AG10803 (cell line): ENCODE measurements at places on chromosomes 2 and 18.

GRCh38 chr18:48265328-48265727 lies 143.9 kb downstream of the ZBTB7C start:
- DNase-seq, result no peak

DNA sequence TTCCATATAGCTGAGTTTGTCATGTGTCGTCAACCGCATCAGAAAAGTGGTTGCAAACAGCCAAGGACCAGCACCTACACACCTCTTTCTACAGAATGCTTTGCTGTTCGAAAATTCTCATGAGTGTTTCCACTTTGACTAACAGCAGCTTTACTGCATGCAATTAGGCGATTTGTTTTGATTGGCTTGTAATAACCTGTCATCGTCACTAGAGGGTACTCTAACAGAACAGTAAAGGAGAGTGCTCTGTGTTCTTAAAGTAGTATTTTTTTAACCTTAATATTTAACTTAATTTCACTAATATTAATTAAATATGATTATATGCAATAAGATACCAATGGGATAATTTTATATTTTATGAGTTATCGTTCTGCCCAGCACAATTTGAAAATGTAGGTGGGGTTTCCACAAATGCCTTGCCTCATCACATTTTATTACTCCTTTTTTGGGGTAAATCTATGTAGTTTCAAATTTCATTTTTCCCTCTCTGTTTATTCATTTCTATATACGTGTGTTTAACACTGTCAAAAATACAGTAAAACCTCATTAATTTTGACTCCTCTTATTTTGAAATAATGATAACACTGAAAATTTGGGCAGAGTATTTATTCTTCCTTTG lies 502.2 kb downstream of the NRXN1 start:
- peak; percentile 42 for DNase-seq

- DNase-seq, result peak; percentile 73
Observed at GRCh38 chr2:118417406-118418120, 329.3 kb downstream of the INSIG2 start.

GRCh38 chr2:143150287-143150686 lies 21.1 kb downstream of the ARHGAP15 start:
- DNase-seq, result no peak

- no peak for DNase-seq
Observed at GRCh38 chr2:96225016-96225533, 16.4 kb upstream of the STARD7 start.

- no peak for DNase-seq
Observed at GRCh38 chr2:72145658-72146329, 1.9 kb downstream of the CYP26B1 start.

DNA sequence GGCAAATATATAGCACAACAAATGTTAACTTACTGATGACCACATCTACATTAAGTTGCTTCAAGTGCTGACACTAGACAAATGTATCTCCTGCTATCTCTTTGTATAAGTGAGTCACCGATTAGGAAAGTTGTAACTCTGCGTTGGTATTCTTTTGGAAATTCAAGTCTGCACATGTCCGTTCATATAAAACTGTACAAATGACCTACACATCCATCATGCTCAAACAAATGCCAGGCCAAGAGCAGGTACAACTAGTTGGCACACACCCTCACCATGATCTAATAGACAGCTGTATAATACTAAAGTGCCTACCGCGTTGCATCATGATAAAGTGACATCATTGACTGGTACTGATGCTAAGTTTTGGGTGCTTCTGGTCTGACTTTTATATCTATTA lies 141.1 kb downstream of the RBMS1 start:
- no peak for DNase-seq

DNA sequence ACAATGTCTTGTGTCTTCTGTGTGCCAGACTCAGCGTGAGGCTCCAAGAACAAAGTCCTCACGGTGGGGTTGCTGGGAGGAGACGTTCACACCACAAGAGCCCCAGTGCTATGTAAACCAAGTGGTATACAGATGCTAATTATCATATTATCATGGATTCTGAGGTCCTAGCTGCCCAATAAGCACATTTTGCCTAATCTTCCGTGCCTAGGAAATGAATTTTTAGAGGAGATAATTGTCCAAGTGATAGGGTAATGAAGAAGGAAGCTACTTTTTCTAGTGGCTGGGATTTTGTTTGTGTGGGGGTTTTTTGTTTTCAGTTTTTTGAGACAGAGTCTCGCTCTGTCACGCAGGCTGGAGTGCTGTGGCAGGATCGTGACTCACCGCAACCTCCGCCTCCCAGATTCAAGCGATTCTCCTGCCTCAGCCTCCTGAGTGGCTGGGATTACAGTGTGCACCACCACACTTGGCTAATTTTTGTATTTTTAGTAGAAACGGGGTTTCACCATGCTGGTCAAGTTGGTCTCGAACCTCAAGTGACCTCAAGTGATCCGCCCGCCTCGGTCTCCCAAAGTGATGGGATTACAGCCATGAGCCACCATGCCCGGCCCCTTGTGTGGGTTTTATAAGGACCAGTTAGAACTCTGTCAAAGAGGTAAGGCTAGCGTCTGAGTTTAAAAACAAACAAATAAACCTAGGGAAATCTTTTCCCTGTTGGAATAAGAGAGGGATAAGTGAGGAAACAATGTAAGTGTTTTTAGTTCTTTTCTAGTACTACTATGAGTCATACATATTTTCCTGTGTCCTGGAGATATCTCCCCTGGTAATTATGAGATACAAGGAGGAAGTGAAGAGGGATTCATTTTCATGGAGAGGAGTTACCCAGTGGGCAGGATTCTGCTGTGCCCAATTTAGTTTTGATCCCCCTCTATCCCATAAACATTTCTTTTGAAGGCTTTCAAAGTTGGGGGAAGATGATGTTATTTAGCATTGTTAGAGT lies 9.5 kb upstream of the SMAD7 start:
- DNase-seq, result peak; percentile 56

DNA sequence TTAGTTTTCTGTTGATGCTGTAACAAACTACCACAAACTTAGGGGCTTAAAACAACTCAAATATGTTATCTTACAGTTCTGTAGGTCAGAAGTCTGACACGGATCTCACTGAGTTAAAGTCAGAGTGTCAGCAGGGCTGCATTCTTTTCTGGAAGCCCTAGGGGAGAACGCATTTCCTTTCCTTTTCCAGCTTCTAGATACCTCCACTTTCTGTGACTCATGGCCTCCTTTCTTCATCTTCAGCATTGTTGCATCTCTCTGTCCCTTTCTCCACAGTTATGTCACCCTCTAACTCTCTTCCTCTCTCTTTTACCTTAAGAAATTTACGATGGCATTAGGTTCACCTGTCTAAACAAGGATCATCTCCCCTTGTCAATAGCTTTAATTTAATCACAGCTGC lies 13.3 kb upstream of the PPP4R1 start:
- DNase-seq, result peak; percentile 67

DNA sequence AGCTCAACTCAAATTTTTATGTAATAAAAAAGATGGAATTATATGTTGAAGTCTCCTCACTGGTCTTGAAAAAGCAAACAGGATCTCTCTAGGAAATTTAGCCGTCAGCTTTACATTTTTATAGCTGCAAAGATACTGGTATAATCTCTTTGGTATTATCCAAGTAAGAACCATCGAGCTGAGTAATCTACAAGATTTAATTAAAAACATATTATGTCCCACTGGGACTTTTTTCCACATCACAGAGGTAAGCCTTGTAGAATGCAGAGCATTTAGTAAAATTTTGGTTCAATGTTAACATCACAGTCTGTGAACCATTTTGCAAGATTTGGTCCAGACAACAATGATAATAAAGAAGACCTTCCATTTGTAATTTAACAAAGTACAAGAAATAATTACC lies 162.6 kb upstream of the SLC39A10 start:
- DNase-seq, result peak; percentile 65

DNA sequence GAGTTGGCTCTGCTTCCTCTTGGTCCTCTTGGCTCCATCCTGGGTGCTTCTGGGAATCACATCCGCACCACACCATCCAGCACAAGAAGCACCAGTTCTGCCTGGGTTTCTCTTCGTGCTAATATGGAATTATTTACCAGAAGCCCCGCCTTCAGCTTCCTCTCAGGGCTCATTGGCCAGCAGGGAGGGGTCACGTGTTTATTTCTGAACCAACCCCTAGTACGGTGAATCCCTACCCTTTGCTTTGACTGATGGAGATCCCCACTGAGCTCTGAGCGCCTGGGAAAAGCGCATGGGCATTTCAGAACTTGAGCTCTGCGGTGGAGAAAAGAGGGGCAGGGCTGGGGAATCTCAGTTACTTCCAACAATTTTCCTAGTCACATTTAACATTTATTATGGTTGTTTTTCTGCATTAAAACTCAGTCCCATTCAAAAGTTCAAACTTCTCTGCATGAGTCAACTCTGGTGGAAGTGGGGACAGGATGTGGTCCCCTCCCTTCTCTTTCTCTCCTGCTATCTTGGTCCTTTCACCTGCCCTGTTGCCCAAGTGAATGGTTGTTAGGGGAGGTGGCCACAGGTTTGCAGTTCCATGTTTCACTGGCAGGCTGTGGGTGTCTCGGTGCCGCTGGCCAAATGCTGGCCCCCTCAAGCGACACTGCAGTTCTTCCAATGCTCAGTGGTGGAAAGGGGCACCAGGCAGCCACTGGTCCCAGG lies 76.4 kb upstream of the TTC39C start:
- no peak for DNase-seq

GRCh38 chr2:144430722-144431391 lies 89.1 kb downstream of the ZEB2 start:
- peak; percentile 83 for DNase-seq

- DNase-seq, result no peak
Observed at GRCh38 chr2:235199128-235199527, 247.3 kb downstream of the SH3BP4 start.

GRCh38 chr2:61277756-61278155 lies 115.8 kb downstream of the C2orf74 start:
- no peak for DNase-seq

DNA sequence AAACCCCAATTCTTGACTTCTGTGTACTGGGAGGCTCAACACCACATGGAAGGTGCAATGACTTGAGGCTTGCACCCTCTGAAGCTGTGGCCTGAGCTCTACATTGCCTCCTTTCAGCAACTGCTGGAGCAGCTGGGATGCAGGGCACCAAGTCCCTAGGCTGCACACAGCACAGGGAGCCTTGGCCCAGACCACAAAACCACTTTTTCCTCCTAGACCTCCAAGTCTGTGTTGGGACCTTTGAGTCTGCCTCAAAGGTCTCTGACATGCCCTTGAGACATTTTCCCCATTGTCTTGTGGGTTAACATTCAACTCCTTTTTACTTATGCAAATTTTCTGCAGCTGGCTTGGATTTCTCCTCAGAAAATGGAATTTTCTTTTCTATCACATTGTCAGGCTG lies 62.6 kb upstream of the KCNE4 start:
- DNase-seq, result no peak

DNA sequence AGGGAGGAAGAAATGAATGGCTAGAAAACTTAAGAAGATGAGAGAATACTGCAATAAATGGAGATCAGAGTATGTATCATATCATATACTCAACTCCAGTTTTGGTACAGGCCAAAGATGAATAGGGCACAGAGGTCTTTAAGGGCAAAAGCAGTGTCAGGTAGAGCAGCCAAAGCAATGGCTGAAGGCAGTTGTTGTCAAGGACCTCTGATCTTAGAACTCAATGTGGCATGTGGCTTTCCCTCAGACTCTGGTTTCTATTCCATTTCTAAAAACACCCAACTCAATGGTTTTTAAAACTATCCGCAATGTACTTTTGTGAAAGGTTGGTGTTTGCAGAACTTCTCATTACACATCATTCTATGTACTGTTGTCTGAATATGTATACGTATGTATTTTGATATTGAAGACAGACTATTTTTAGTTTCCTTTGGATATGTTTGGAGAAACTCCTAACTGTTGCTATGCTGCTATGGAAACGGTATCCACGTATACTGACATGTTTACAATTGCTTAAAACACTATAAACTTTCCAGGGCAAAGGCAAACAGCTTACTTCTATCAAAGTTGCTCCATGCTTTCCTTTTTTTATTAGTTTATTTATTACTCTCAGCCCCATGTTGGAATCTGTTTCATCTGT lies 58.1 kb upstream of the PELI1 start:
- peak; percentile 63 for DNase-seq

DNA sequence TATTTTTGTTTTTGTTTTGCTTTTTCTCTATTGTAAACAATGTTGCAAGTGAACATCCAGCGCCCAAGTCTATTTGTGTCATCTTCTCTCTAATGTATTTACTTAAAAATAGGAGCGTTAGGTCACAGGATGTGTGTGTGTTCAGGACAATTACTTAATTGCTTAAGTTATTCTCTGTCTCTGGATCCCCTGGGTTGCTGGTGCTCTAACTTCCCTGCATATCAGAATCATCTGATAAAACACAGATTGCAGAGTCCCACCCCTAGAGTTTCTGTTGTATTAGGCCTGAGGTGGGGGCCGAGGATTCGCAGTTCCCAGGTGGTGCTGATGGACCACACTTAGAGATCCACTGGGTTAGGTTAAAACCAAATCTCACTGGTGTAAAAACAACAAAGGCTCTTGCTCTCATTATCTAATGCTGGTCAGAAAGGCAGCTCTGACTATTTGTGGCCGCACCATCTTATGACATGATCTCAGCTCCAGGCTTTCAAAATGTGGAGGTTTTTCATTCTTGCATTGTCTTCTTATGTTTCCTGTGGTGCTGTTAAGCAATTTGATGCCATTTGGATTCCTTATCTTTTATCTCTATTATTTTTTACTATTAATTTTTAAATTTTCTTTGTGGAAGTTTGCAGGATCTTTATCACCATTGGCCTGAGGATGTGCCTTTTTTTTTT lies 87.7 kb downstream of the CLIP4 start:
- DNase-seq, result no peak

DNA sequence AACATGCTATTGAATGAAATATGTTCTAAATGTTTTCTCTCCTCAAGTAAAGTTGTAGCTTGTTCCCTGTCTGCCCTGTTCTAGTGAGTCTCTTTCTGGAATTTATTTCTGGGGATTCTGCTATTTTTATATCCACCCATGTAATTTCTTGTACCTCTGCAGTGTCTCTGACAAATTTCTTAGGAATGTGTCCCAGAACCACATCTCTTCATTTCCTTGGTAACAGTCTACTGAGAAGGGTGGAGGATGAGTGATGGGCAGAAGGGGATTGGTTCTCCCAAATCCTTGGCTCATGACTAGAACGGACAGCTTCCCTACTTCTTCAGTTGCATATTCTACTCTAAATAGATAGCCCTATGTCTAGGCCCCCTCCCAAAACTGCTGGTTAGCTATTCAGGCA lies 490.6 kb upstream of the LINC00305 start:
- DNase-seq, result no peak

- DNase-seq, result no peak
Observed at GRCh38 chr2:235640377-235640776, 146.5 kb downstream of the AGAP1 start.

DNA sequence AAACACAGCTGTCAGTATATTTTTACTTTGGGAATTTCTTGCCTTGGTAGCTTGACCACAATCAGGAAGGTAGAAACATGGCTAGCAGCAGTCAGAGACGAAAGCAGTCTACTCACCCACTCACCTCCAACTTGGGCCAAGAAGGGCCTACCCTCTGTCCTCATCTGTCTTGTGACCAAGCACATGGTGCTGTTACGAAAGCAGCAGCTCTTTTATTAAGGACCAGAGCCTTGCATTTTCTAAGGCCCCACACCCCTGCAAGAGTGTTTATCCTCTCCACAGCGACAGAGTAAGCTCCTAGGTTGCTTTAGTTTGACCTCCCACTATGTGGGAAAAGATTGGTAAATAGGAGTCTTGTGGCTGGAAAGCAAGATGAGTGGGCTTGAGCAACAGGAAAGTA lies 31.3 kb upstream of the MSTN start:
- DNase-seq, result peak; percentile 38
